SHP77 (cell line): ENCODE measurements at places on chromosomes 7 and 10.

GRCh38 chr7:14389181-14389591, 399.7 kb upstream of the ETV1 start:
- no peak for DNase-seq

- DNase-seq, result no peak
These were observed 312.5 kb downstream of the PPP1R3A start for GRCh38 chr7:113606325-113606724.

- no peak for DNase-seq
These were observed 36.9 kb downstream of the DDIT4 start for GRCh38 chr10:72310636-72311035.

DNA sequence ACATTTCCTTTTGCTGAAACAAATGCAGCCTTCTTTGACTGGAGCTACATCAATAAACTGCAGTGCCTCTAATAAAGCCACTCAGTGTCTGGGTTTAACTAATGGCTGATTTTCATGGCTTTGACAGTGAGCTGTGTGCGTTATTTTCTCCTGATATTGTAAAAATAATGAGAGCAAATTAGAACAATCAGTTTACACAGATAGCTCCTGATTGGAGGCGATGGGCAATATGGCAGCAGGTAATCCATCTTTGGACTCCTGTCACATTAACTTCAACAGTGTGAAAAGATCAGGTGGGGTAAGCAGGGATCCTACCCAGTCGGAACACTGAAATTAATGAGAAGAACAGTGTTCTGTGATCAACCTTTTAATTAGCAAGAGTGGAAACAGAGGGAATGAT, 100.7 kb downstream of the POLL start:
- no peak for DNase-seq

DNA sequence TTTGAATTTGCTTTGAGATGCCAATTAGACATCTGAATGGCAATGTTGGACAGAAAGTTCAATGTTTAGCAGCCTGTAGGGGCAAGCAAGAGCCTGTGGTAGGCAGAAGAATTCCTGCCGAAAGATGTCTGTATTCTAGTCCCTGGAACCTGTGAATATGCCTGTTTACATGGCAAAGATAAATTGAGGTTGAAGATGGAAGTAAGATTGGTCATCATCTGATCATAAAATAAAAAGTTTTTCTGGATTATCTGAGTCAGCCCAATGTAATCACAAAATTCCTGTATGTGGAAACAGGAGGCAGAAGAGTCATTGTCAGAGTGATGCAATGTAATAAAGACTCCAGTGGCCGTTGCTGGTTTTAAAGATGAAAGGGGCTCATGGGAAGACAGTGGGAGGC, 430.5 kb downstream of the MDFIC start:
- DNase-seq, result no peak

DNA sequence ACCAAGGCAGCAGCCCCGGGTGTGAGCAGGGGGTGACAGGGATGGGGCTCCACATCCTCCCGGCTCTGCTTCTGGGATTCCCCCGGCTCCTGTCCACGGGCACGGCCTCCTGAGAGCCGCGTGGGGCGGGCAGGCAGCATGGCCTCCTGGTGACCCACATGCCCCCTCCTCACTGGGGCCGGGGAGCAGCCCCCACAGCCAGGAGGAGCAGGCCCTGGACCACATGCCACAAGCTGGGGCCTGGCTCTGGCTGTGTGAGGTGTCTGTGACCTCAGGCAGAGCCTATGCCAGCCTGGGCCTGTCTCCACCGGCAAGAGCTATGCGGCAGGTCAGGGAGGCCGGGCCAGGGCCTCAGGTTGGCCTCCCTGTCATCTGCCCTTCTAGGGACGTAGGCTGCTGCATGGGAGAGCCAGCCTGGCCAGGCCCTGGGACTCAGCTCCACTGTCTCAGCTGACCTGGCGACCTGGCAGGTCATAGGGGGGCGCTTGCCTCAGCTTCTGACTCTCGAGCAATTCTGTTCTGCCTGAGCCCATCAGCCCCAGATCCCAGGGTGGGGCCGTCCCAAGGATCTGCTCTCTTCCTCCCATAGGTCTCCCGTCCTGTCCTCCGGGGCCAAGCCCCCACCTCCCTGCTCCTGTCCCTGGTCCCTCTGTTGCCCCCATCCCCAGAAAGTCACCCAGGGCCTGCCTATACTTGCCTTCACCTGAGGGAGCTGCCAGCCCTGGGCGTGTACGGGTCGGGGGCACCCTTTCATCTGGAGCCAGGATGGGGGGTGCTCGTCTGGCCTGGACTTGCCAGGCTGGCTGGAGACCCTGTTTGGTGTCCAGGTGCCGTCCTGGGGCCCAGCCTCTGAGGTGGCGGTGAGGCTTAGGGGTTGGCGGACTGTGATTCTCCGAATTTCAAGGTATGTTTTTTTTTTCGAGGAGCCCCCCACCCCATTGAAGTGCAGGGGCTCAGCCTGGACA, 3.9 kb upstream of the TMEM184A start:
- DNase-seq, result no peak

DNA sequence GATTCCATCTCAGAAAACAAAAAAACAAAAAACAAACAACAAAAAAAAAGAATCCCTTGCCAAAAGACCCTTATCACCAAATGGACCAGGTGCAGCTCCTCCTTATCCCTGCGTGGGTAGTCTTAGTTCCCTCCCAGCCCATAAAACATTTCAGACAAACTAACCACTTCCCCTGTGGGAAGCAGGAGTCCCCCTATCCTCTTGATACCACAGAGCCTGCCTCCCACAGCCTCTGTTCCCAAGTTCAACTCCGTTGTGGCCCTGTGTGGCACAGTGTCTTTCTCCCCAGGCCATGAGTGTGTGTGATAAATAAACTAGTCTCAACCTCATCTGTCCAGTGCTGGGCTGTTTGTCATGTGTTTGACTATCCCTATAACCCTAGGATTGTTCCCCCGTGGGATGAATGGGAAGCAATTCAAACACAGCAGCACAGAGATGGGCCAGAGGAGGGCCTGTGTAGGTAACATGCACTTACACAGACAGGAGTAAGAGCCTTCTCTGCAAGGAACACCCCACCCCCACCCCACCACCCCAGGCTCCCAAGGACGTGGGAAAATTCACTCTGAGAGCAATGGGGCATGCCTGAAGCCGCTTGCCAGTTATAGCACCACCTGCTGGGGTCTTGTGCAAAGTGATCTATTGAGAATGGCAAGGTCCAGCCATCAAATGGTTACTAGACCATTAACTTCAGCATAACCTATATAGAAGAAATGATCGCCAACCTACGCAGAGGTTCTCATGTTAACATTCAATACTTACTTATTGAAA, 147.1 kb upstream of the GHITM start:
- no peak for DNase-seq

GRCh38 chr7:127946111-127946510, 85.1 kb downstream of the LRRC4 start:
- DNase-seq, result no peak

GRCh38 chr10:19816411-19817230, at the start of gene PLXDC2:
PLXDC2 (plus strand) TSS chr10:19816432.
- DNase-seq, result no peak

DNA sequence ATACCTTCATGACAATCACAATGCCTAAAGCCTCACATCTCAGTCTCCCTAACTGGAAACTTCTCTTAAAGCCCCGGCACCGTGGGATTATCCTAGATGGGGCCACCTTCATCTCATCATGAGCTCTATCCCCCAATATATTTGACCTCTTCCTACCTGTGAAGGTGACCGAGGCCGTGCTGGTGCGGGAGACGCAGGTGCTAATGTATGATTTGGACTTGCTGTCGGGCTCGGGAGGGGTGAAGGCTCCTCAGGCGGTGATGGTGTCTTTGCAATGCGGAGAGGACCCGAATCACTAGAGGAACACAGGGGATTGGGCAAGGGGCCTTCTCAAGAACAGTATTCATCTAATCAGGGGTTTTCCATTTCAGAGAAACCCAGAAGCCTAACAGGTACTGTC, 168.4 kb downstream of the AMPH start:
- DNase-seq, result no peak

GRCh38 chr10:10758306-10758705, 259.4 kb upstream of the CELF2 start:
- DNase-seq, result no peak

DNA sequence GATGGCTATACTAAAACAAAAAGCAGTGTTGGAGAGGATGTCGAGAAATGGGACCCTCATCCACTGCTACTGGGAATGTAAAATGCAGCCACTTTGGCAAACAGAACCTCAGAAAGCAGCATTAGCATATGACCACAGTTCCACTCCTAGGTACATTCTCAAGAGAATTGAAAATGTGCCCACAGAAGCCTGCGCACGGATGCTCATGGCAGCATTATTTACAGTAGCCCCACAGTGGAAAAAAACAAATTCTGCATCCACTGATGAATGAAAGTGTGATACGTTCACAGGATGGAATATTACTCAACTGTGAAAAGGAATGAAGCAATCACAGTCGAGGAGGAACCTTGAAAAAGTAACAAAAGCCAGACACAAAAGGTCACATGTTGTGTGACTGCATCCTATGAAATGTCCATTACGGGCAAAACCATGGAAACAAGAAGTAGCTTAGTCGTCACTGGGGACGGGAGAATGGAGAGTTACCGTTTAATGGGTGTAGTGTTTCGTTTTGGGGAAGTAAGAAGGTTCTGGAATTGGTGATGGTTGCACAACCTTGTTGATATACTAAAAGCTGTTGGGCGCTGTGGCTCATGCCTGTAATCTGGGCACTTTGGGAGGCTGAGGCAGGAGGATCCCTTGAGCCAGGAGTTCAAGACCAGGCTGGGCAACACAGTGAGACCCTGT, 2.5 kb upstream of the UPK3B start:
- no peak for DNase-seq

GRCh38 chr10:9999627-10000026, 1018.0 kb upstream of the CELF2 start:
- DNase-seq, result no peak

DNA sequence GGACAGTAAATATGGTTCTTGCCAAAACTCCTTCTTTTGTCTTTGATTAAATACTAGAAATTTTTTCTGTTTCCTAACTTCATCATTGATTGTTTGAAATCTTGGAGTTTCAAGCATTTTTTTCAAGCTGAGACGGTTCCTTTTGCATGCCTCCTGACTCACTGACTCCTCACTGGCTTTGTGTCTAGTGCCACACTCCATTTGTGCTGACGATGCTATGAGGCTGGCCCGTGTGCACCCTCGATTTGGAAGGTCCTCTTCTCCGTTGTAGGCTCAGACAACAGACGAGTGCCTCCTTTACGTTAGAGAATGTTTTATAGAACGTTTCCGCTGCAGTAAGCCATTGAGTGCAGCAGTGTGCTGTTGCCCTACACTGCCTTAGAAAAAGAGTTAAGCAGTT, 10.8 kb upstream of the CSGALNACT2 start:
- no peak for DNase-seq

GRCh38 chr10:4847561-4848355, 21.8 kb downstream of the AKR1E2 start:
- DNase-seq, result no peak

DNA sequence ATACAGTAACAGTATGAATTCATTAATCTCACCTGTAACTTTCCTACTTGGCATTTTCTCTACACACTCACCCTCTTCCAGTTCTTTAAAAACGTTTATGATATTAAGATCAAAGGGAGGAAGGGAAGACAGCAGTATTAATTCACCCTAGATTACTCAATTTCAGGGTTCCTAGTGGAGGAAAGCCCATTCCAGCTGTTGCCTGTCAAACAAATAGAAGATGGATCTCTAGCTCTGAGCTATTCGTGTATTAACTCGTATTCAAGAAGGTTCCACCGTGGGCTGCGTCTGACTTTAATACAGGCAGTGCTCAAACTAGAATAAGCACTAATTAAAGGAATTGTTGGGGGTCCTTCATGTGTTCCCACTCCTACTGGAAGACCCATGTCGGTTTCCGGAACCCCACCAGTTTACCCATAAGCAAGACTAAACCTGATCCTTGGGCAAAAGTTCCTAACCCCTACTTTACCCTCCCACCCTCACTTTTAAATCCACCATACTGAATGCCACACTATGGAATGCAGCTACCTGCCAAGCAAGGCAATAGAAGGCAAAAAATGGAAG, 2.1 kb downstream of the NANOS1 start:
- DNase-seq, result no peak

- DNase-seq, result no peak
These were observed 11.7 kb downstream of the HSPA12A start for GRCh38 chr10:116730464-116731260.

DNA sequence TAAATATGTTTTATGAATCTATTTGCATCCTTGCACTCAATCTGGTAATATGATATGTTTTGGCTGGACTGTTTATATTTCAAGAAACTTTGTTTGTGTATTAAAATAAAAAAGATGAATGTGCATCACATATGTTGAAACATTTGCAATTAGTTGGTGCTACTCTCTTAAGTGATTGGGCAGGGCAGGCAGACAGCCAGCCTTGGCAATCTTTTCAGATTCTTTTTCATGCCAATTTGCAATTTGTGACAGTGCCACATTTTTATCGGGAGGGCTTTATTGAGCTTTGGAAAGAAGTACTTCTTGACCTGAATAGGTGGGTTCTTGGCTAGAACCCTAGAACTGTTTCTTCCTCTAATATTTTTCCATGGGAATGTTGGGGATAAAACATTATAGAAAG, 152.2 kb downstream of the NXPH1 start:
- DNase-seq, result no peak

DNA sequence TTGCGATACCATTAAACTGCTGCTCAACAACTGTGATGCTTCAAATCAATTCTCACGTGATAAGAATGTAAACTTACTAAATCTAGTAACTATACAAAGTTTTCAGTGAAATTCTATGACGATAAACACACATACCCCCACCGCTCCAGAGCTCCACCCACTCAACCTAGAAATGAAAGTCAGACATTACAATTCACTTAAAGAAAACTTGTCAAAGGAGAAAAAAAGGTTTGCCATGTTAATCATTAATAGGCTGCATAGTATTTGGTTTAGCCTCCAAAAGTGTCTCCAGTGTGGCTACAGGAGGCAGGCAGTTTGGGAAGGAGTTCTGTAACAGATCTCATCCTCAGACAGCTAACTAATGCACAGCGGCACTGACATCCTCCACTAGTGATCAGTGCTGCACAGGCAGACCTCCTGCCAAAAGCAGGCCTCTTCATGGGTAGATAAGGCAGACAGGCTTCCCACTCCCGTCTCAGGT, 3.1 kb downstream of the HERPUD2 start:
- no peak for DNase-seq

DNA sequence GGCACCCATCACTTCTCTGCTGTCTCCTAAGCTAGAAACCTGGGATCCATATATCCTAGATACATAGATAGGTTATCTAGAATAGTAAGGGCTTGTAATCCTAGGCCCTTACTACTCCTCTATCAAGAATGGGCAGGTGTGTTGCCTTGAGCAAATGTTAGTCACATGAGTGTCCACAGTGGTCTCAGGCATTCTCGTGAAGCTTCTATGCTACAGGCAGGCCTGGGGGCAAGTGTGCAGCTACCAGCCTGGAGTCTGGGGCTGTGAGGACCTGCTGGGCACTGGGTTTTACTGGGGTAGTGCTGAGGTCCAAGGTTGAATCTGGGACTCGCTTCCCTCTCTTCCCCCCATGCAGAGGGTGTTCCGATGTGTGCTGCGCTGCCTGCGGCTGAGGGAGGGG, 91.4 kb downstream of the ABCC2 start:
- no peak for DNase-seq
